ENCODE measurements at places on chromosomes 6 and 20.

DNA sequence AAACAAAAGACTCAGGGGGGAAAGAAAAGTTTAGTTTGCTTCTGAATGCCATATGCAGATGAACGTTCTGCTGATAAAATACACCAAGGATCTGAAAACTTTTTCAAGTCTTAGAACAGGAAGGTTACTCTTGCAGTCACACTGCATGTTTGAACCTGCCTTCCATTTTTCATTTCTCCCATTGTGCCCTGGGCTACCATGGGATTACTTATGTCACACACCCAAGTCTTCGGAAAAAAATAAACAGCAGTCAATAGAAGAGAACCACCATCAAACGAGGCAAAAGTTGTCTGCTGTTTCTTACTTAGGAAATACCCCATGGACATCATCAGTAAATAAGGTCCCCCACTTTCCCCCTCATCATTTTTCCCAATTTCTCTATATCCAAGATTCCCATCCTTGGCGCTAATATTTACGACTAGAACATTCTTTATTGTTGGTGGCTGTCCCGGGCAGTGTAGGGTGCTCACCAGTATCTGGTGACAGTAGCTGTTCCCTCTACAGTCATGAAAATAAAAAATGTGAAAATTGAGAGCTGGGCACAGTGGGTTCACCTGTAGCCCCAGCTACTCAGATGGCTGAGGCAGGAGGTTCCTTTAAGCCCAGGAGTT lies 202.5 kb downstream of the BCAS1 start:
- no peak for DNase-seq

- no peak for DNase-seq
Measured at GRCh38 chr6:33609528-33609927, 11.6 kb upstream of the ITPR3 start.

DNA sequence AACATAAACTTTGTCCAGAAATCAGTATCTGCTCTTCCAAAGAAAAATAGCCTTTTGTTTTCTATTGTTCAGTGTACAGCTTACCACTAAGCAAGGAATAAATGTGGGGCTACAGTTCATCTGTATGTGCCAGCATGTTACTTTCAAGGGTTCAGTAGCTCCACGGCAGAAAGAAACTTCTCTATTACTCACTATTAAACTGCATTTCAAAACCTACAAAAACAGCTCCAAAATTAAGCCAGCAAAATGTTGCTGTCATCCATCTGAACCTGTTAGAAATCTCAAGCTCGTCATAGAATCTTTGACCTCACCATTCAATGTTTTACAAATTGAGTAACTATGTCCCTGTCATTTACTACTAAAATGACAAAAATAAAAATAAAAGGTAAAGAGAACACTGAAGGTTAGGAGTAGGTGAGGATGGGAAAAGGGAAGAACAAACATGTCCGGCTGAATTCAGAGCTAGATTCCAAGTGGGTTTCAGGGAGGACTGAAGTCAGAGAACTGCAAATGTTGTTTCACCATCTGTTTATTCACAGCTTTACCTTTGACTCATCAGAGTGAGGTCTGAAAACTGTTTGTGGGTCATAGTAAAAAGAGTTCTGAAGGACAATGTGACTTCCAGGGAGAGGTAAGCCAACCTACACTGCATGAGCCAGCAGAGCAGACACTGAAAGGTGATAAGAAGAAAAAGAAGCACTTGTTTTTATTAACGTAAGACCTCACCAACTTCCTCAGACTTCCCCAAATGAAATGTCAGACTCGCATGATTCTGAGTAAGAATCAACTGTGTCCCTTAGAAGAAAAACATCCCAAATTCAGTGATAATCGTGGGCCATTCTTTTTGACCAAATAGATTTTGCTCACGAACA lies 62.0 kb downstream of the ATXN1 start:
- DNase-seq: no peak

DNA sequence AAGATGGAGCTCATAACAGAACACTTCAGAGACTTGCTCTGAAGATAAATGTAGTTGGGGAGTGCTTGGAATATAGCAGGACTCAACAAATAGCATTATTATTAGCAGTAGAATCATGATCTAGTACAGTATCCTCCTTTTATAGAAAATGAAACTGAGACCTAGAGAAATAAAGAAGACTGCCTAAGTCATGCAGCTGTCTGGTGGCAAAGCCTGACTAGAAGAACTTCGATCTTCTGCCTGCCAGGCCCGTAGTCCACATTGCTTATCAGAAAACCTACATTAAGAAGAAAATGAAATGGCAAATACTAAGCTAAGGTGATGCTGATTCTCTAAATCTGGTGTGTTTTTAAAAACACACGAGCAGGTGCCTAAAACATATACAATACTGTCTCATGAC lies 46.4 kb upstream of the DST start:
- peak; percentile 17 for DNase-seq

DNA sequence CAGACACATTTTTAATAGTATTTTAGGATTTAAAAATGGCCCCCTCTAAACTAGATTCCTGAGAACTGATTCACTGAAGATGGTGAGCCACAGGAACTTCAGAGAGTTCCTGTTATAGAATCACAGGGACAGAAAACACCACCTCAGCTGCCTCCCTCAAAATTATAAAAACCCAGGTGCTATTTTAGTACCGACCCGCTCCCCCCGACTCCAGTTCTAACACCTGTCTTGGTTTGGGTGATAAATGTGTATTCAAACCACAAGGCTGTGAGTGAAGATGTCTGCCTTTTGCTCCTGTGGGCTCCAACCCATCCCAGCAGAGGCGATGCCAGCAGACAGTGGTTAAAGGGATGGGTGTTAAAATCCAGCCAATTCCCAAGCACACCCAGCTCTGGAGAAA lies 127.4 kb upstream of the LY86 start:
- DNase-seq: no peak

DNA sequence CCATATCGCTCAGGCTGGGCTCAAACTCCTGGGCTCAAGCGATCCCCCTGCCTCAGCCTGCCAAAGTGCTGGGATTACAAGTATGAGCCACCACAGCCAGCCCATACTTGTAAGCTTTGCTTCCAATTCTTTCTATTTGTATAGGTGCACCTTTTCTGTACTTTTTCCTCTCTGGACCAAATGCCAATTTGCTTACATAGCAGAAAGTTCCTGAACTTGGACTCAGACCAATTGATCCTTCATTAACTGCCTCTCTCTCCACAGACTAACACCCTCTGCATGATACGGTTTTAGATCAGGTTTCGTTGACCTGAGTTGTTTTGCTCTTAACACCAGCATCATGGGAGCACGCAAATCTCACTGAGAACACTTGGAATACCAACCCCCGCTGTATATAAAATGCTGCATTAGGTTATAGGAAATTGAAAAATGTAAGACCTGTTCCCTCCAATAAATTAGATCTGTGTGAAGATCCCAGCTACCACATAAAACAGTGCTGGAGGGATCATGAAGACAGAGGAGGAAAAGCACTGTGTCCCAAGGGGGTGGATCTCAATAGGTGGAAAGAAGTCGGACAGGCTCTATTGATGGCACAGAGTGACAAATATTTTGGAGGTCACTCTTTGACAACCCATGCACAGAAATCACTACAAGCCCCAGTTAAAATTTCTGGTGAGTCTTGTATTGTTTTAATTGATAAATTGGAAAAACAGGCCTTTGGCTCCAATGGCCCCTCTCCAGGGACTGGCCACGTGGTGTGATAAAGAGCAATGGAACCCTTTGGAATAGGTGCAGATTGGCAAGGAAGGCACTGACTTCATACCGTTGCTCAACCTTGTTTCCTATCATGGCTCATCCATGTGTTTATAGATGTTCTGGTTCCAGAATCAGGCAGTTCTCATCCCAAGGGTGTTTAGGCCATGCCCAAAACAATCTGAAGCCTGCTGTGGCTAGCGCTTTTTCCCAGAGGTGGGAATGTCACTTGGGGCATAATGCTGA lies 51.2 kb downstream of the ISM1 start:
- no peak for DNase-seq

- no peak for DNase-seq
Measured at GRCh38 chr6:143696664-143697000, 18.9 kb downstream of the PHACTR2 start.

- DNase-seq: peak; percentile 72
Measured at GRCh38 chr6:31821301-31822035, 6.1 kb upstream of the HSPA1B start.

DNA sequence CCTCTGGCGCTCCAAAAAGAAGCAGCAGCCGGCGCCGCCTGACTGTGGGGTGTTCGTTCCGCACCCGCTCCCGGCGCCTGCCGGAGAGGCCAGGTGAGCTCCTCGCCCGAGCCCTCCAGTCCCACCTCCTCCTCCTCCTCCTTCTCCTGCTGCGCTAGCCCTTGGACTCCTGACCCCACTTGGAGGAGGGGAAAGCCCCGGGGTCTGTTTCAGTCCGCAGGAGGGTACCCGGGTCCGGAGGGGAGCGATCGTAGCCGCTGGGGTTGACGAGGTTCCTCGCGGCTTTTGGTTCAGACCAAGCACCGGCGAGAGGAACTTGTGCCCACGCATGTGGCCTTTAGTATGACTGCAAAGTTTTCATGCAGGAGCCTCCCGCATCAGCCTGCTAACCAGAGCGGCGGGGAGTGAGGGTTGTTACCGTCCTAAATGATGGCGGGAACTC lies 493 bp downstream of the CRYBG1 start:
- peak; percentile 7 for DNase-seq

GRCh38 chr6:118344014-118344670 lies 204.0 kb upstream of the PLN start:
- DNase-seq: no peak

DNA sequence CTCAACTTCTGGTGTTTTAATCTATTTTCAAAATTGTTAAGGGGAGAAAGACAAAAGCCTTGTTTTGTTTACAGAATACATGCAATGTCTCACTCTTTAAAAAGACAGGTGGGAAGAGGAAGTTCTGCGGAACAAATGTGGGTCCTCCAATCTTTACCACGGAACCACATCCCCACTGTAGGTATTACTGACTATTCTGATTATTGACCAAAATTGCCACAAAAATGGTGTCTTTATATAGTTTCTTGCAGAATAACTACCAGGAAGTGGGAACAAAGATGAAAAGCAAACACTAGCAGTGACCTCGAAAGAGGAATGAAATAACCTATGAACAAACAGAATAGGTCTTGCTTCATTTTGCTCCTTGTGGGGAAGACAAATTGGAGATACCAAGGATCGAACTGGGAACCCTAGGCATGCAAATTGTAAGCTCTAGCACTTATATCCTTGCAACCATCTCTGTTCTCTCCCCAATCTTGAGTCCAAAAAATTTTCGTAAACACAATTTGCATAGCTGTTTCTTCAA lies 106.7 kb downstream of the GPX5 start:
- DNase-seq: no peak

DNA sequence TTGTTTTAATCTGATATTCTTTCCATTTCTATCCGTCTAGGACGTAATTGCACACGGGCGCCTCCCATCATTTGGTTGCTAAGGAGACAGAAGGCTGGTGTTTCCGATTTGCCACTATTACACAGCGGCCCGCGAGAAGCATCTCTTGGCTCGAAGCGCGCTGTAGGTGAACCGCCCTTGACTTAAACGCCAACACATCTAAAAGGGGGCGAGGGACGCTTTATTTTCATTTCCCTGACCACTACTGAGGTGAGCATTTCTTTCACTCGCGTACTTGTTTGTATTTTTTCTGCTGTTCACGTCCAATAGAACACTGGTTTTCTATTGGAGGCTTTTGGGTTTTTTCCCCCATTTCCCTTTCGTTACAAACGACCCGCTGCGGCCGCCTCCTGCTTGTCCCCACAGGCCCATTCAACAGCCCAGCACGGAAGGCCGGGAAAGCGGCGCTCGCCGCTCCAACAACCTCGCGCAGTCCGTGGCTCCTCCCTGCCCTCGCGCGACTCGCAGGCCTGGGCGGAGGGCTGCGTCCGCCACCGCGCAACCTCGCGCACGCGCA lies 505 bp upstream of the WRNIP1 start:
- peak; percentile 80 for DNase-seq

DNA sequence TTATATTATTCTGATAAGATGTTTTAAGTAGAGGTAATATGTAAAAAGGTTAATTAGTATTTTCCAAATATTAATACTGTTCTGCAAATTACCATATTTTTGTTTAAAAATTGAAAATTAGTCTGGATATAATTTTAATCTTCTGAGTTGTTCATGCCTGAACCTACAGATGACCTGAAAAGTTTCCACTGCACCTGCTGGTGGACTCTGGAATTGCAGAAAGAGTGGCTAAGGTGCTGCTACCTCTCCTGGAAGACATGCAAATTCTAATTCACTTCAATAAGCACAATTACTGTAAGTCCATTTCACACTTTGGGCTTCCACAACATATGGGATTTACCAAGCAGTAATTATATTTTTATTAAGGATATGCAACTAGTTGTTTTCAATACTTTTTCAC lies 77.7 kb upstream of the OLIG3 start:
- DNase-seq: peak; percentile 41

DNA sequence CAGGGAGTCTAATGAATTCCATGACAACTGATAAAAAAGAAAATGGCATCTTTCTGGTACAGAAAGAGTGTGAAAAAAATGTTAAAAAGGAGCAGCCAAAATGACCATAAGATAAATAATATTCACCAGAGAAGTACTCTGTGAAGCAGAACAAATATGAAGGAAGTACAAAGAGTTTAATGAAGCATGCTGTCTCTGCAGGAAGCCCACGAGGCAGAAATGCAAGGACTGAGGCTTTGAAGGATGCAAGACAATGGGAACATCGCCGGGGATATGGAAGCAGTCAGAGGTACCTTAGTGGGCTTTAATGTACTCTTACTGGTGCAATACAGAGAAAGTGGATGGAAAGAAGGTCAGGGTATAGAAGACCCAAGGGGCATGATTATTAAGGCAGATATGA lies 50.7 kb downstream of the NOX3 start:
- DNase-seq: no peak

Measured in RPMI8226 (cell line).